ENCODE measurements at places on chromosomes 2 and 18. TPM values are rescaled to one million over a fixed set of nuclear protein-coding genes. Genes with fewer than 3 reads are reported as not detected.

DNA sequence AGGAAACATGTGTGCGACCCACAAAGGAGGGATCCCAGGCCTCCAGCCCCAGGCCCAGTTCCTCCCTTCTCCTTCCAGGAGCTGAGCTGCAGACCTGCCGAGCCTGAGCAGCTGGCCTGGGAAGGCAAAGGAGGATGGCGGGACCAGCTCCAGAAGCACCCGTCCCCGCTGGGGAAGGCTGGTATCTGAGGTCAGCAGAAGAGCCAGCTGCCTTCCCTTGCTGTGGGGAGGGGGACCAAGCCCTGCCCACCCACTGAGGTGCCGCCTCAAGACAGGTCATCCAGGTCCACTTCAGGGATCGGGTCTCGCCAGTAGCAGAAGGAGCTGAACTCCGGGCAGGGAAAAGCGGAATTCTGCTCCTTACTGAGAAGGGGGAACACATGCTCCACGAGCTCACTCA is 73.2 kb downstream of the EMILIN2 start:
- no peaks in the 10 kb centered on the region for H3K36me3 ChIP-seq
- no peaks in the 10 kb centered on the region for H3K27me3 ChIP-seq
- H3K27ac ChIP-seq: no peak overlapping the region
- peaks cover 21% of the 10 kb centered on the region for H3K4me1 ChIP-seq
- DNase-seq: no peak

GRCh38 chr2:200593905-200594304 is 8.1 kb downstream of the AOX1 start:
- no peaks in the 10 kb centered on the region for H3K4me1 ChIP-seq
- no peak for DNase-seq
- no peaks in the 10 kb centered on the region for H3K36me3 ChIP-seq
- H3K27ac ChIP-seq: no peak overlapping the region
- H3K27me3 ChIP-seq: peaks cover 3% of the 10 kb centered on the region

GRCh38 chr2:189593115-189593514 is 12.5 kb upstream of the SLC40A1 start:
- H3K4me3 ChIP-seq: no peak overlapping the region
- no peak for DNase-seq
- H3K4me1 ChIP-seq: no peaks in the 10 kb centered on the region
- no peak overlapping the region for H3K27ac ChIP-seq
- no peaks in the 10 kb centered on the region for H3K27me3 ChIP-seq

GRCh38 chr2:232949016-232949415 is 64.0 kb downstream of the NGEF start:
- no peaks in the 10 kb centered on the region for H3K36me3 ChIP-seq
- no peak for DNase-seq
- no peaks in the 10 kb centered on the region for H3K4me1 ChIP-seq
- no peak overlapping the region for H3K4me3 ChIP-seq
- H3K27me3 ChIP-seq: no peaks in the 10 kb centered on the region

The IL36A gene
- polyA plus RNA-seq: not detected

Data from B cell (primary cell).